Myometrial cell (primary cell): ENCODE measurements at places on chromosomes 2 and 18. TPM values are rescaled to one million over a fixed set of nuclear protein-coding genes. Genes with fewer than 3 reads are reported as not detected.

The ZNF385B gene
- total RNA-seq, result not detected in 2 replicates

The CHRND gene
- total RNA-seq, result not detected in 2 replicates

The LIMS3 gene
- 1.6 and 10.1 TPM in 2 replicates for total RNA-seq

The IGFBP5 gene
- 1.4 and 3.0 TPM in 2 replicates for total RNA-seq

The PSTPIP2 gene
- 9.5 and 9.6 TPM in 2 replicates for total RNA-seq

The NLRC4 gene
- total RNA-seq, result not detected in 2 replicates

The CXCR1 gene
- not detected in 2 replicates for total RNA-seq

The KLHL41 gene
- total RNA-seq, result 0.29 and 0.35 TPM in 2 replicates

The FSIP2 gene
- total RNA-seq, result under 0.01 TPM in 1 of 2 replicates, not detected in the other

The WDR54 gene
- 54.2 and 63.1 TPM in 2 replicates for total RNA-seq

The MLPH gene
- total RNA-seq, result 39.3 and 40.9 TPM in 2 replicates

The PLEK gene
- total RNA-seq, result under 0.01 TPM in 1 of 2 replicates, not detected in the other
